ENCODE measurements at places on chromosomes 4 and X.
A peak's percentile ranks its signal among the peaks of the same experiment; 100 is the strongest.

GRCh38 chr4:55330241-55330640, 15.8 kb upstream of the SRD5A3 start:
- no peak for DNase-seq

- no peak for DNase-seq
These were observed 88.3 kb upstream of the GRID2 start for GRCh38 chr4:92215476-92215875.

GRCh38 chr4:87011340-87012034, 76.7 kb downstream of the AFF1 start:
- DNase-seq = no peak

- peak; percentile 21 for DNase-seq
These were observed 103.2 kb upstream of the CITED1 start for GRCh38 chrX:72408885-72409284.

DNA sequence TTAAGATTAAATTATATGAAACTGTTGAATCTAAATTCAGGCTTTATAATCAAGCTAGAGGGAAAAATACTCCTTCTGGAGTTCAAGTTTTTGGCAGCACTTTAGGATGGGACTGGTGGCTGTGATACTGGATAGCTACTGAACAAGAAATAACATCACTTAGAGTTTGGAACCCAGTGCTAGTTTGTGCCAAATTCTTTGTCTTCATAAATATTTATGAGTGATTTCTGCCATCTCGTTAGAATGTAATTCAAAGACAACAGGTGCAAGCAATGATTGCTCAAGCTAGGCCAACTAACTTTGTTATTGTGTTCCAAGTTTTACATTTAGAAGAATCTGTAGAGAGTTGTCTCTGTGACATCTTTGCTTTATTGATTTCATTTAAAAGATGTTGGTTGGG, 417.9 kb downstream of the FAT4 start:
- no peak for DNase-seq

- no peak for DNase-seq
These were observed 48.0 kb upstream of the FAT1 start for GRCh38 chr4:186771624-186772023.

Data from GM12865 (cell line).